ENCODE measurements at places on chromosomes 13 and 19.

GRCh38 chr13:25214491-25215252 lies 42.6 kb upstream of the AMER2 start:
- no peak for DNase-seq

DNA sequence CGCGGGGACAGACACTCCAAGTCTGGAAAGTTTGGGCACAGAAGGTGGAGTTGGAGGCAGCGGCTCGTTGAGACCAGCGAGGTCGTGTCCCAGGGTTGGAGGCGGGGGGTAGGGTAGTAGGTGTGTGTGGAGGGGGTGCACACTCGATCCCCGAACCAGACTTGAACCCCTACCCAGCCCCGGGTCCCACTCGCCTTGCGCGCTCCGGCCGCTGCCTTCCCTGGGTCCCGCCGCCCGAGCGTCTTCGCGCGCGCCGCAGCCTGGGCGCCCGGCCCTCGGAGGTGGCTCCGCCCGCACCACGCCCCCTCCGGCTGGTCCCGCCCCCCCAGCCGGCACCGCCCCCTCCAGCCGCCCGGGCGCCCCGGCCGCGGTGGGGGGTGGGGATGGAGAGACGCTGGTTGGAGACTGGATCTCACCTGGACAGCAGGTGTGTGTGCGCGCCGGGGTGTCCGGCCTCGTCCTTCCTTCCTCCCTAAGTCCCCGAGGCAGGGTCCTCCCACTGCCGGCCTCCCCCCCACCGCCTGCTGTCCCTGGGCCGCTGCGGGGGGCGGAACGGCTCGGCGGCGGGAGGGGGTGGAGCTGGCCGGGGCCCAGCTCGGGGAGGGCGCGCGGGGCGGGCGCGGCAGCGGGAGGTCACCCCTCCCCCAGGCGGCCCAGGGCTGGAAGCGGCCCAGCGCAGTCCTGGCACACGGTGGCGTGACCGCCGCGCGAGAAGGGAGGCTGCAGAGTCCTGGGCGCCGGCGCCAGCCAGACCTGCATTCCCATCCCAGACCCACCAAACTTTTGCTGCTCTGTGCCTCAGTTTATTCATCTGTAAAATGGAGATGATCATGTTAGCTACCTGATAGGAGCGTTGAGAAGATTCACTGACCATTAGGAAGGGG lies at the start of gene KANK2:
Gene KANK2, minus strand, starts transcription at position 255 of the 884 bp plus-strand sequence. CDS start 3,034 bp downstream, outside the sequence.
- DNase-seq = peak; percentile 63

GRCh38 chr13:38819053-38819452 lies 132.2 kb downstream of the FREM2 start:
- no peak for DNase-seq

GRCh38 chr13:47865883-47866282 lies 135.2 kb downstream of the SUCLA2 start:
- no peak for DNase-seq

DNA sequence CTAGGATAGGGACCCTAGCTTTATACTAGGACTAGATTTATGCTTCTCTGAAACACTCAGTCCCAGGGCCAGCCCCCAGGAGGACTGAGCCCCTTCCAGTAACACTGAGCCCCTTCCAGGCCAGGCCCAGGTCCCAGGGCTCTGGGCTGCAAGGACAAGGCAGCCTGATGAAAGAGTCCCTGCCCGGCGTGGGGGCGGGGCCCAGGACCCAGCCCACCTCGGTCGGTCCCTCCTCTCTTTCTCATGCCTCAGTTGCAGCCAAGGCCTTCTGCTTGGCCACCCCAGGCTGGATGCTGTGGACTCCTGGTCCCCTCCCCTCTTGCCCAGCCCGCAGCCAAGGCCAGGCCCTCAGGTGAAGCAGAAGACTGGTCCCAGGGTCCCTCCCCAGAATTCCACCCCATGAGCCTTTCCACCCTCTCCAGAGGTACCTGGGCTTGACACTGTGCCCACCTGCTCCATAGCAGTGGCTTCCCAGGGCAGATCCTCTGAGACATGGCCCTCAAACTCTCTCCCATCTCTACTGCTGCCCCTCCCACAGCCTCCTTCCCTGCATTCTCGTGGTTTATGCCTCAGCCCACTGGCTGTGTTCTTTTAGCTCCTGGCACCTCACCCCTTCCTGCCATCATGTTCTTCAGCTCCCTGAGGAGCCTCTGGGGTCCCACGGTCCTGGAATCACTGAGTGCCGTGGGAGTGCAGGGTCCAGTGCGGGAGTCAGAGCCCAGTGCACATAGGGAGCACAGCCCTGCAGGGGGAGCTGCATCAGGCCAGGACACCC lies 53.6 kb upstream of the C1QTNF9B start:
- no peak for DNase-seq

GRCh38 chr19:5251096-5252065 lies 89.2 kb downstream of the PTPRS start:
- DNase-seq = no peak

GRCh38 chr13:94414708-94415107 lies 64.8 kb downstream of the DCT start:
- DNase-seq = no peak

- no peak for DNase-seq
Measured at GRCh38 chr13:98677398-98677797, 75.1 kb downstream of the SLC15A1 start.

DNA sequence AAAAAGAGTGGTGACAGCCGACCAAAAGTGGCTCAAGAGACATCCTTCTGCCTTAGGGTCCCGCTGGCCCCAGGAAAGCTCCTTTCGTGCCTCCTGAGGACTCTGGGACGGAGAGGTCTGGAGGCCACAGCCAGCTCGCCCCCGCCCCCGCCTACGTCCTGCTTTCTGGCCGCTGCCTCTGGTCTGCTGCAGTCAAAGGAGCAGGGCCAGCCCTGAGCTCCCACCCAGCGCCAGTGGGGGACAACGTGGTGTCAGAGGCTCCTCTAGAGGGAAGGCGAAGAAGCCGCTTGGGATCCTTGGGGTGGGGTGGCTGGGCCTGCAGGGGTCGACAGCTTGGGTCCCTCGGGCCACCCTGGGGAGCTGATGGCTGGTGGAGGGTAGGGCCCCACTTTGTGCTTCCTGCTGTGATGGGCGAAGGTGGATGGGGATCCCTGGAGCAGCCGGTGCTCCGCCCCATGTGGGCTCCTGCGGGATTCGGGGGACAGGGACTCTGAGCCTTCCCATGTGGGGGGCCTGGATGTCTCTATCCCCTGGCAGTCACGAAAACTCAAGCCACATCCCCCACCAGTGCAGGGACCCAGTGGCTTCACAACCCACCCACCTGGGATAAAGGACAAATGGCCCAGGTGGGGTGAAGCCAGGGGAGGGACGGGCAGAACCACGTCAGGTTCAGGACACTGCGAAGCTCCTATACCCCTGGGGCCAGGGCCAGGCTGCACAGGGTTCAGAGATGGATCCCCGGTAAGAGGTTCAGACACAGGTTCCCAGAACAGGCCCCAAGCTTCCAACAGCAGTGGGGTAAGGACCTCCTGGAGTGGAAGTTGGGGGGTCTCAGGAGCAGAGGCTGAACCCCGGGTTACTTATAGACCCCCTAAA lies 9.0 kb upstream of the DIRAS1 start:
- no peak for DNase-seq

DNA sequence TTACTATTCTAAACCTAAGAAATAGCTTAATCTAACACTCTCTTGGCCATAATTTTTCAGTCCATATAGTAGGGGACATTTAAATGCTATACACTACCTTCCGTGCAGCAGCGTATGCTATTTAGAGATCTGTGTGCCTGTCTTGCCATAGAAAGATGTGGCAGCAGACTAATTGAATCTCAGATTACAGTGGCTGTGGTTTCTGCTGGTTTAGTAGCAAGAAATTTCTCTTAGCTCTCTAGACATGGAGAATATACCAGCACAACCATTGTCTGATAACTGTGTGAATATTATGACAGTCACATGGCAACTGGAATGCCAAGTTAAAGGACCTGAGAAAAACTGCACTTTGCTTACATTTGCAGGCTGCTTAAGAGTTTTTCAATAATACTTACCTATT lies 672.4 kb upstream of the MIR17HG start:
- DNase-seq = no peak

Data from stimulated activated naive B cell treated with anti-CD40 and anti-IgM and Interleukin-4, amounts not matched to agents 10 μg/mL and 1 μg/mL and 100 μg/mL, for 72 hours (primary cell).